ENCODE measurements at places on chromosomes 6 and 20.

- no peak for DNase-seq
Observed at GRCh38 chr20:64079273-64080012, at the start of gene RGS19. TSS of gene RGS19 (minus strand) at chr20:64079518. CDS start at chr20:64076886, 2,632 bp downstream.

DNA sequence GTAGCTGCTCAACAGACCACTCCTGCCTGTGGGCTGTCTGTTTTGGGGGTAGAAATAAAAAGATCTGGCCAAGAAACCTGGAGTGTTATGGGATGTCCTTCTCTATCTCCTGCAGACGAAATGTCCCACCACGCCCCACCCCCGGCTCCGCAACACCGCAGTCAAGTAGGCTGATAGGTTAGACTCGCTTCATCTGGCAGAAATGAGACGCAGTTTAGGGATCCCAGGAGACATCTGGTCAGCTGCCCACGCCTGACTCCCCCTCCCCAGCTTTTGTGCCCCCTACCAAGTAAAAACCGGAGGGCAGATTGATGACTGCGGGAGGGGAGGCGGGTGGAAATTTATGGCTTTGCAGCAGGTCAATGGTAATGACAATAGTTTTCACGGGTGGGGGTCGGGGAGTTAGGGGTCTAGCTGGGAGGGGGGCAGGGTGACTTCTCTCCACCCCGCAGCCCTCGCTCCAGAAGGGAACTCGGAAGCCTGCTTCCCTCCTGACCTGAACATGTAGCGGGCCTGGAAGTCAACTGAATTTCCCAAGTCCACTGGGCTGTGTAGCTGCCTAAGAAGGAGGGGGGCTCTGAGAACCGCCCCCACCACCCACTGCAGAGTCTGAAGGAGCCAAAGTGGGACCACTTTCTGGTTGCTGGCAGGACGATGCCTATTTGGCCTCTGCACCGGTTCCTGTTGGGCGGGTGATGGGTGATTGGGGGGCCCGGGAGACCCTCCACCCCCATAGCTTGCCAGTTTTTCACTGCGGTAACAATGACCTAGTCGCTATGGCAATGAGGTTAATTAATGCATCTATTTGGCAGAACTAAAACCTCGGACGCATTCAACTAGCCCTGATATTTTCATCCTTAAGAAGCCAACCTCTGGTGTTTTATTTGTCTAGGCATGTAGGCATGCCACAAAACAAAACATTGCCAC, 25.7 kb downstream of the PMEPA1 start:
- no peak for DNase-seq

DNA sequence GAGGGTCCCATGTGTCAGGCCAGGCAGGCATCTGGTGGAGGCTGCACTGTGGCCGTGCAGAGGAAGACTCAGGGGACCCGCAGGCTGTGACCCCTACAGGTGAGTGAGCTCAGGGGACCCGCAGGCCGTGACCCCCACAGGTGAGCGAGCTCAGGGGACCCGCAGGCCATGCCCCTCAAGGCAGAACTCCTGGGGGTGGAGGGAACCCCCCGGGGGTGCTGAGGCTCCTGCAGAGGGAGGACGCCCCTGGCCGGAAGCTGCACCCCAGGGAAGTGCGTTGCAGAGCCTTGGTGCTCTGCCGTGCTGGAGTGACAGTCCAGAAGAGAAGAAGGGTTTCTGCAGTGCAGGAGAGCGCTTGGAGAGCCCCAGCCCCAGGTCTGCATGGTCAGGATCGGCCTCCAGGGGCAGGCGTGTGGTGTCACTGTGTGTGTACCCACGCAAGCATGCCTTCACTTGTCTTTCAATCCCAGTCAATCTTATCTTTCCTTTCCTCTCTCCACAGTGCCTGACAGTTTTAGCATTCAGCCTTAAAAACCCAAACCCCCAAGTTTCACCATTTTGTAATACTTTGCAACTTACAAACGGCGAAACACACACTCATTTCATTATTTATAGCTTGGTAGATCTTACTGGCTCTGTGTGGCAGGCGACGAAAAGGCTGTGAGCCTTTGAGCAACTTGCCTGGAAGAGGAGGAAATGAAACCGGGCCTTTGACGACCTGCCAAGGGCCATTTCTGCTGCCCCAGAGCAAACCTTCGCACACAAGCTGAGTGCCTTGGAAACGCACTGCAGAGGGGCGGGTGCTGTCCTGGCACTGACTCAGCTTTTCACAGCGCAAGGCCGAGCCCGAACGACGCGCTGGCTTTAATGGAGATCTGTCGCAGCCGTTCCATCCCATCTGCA, 101.4 kb upstream of the AGPAT4 start:
- DNase-seq = peak; percentile 20

DNA sequence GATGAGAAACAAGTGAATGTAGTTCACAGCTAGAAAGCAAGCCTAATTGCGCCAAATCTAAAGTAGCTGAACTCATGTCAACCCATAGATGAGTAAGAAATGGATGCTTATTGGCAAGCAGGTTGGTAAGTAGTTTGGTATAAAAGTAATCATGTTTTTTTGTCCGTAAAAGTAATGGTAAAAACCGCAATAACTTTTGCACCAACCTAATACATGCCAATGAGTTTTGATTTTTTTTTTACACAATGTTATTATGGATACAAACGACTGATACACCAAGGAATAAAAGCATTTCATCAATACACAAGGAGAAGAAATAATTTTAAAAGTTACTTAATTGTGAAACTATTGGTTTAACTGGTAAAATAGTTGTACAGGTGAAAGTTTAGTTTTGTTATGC, 977.5 kb downstream of the EYS start:
- DNase-seq = no peak

GRCh38 chr6:52330470-52330869, 31.5 kb upstream of the PAQR8 start:
- peak; percentile 25 for DNase-seq

DNA sequence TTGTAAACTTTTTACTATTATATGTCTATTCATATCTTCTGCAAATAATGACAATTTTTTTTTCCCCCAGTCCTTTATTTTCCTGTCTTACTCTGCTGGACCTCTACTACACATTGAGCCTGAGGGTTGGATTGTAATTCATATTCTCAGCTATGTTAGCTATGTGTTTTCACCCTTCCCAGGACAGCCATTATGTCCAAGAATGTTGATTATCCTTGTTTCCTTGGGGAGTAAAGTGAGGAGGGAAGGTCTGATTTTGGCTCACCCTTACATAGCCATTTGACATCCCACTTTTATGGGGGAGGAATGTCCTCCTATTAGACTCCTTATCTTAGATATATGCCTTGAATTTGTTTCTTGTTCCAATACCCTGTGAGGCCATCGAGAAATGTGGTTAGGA, 17.6 kb upstream of the TBC1D32 start:
- no peak for DNase-seq

- DNase-seq = no peak
Observed at GRCh38 chr6:13315896-13316295, 12.4 kb downstream of the TBC1D7 start.

DNA sequence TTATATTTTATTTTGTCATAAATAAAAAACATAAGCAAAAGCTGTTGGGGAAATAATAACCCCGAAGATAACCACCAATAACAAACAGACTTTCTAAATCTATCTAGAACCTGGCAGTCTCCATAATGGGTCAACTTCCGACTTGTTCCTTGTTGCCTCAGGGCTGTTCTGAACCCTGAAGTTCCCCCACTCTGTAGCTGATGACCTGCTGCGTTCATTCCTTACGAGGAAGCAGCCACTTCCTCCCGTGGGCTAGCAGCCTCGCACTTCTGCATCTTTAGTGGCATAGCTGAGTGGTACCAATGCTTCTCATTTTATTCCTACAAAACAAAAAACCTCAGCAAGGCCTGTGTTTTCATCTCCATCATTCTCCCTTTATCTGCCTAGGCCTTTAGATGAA, 103.0 kb downstream of the PLEKHG1 start:
- DNase-seq = no peak

- peak; percentile 28 for DNase-seq
Observed at GRCh38 chr6:158654498-158654897, 4.6 kb downstream of the SYTL3 start.

DNA sequence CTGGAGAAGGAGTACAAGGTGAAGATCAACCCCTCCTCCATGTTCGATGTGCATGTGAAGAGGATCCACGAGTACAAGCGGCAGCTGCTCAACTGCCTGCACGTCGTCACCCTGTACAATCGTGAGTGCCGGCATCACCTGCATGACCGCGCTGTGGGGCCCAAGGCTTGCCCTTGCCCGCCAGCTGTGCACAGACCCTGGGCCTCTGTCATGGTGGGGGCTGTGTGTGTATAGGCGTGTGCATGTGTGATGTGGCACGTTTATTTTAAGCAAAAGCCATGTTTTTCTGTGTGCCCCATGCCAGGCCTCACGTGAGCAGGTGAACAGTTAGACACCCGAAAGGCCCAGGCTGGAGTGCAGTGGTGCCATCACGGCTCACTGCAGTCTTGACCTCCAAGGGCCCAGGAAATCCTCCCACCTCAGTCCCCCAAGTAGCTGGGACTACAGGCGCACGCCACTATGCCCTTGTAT, 36.3 kb downstream of the PYGB start:
- no peak for DNase-seq

DNA sequence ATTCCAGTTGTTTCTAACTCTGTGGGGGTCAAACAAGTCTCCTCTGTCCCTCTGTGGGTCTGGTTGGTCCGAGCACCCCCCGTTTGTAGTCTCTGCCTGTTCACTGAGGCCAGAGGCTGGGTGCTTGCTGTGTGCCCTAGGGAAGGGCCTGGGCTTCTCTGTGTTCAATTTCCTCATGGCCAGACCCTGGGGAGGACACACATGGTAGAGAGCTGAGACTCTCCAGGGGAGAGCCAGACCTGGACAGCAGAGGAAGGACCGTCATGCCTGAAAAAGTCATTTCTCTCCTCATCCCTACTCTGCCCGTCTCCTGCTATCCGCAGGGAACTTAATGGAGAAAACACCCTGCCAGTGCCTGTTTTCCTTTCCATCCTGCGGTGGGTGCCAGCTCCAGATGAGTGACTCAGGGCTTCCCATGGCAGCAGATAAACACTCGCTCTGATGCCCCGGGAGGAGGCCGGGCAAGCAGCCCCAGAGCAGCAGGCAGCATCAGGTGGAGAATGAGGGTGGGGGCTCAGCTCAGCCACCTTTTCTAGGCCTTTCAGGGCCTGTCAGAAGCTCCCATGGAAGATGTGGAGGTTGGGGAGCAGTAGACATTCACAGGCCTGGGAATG, 51.9 kb downstream of the SNAI1 start:
- no peak for DNase-seq

DNA sequence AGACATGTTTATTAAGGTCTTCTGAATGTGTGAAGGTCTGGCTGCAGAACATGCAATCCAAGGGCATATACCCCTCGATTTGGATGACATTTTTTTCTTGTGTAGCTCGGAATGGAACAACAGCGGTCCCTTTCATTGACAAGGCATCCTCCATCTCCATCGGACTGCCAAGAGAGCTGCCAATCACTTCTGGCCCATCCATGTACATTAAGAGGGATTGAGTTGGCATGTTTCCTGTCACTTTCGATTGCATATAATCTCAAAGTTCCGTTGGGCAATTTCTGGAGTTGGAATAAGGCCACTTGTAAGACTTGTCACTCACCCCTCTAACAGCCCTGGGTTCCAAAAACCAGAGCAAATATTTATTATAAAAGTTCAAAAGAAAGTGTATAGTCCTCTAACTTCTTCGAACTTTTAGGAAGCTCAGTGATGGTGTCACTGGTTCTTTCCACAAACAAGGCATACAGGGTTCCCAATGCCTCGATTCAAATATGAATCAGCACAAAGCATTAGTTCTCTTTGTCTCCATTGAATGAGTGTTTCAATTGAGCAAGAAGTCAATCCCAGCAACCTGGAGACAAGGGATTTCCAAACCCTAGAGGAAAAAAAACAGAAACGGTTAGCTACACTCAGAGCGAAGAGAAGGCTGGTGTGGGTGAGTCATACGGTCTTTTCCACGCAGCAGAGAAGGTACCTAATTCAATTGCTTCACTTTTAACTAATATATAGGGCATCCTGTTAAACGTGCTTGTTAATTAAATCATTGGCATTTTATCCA, 10.9 kb downstream of the ZNF217 start:
- DNase-seq = no peak

DNA sequence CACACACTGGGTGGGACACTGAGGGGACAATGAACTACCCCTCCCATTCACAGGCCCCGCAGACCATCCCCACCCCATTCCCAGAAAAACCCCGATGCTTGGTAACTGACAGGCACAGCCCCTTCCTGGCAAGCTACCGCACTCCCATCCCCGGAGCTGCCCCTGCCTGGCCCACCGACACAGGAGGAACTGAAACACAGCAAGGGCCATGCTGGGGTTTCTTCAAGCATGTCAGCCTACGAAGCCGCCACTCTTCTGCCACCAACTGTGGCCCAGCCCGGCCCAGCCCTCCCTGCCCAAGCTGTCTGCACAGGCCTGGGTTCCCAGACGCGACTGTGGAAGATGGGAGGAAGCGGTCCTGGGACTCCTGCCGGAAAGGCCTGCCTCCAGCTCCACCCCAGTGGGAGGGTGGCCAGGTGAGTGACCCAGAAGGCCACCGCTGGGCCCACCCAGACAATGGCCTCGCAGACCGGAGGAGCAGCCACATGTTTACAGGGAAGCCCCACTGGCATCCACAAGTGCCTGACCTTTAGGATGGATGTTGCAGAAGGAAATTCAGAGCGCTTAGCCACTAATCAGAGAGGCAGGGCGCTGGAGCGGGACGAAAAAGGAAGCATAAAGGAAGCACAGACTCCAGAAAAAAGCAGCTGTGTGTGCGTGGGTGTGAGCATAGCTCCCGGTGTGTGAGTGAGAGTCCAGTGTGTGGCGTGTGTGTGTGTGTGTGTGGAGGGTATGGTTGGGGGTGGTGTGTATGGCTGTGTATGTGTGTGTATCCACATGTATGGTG, 91.6 kb downstream of the PRND start:
- no peak for DNase-seq

DNA sequence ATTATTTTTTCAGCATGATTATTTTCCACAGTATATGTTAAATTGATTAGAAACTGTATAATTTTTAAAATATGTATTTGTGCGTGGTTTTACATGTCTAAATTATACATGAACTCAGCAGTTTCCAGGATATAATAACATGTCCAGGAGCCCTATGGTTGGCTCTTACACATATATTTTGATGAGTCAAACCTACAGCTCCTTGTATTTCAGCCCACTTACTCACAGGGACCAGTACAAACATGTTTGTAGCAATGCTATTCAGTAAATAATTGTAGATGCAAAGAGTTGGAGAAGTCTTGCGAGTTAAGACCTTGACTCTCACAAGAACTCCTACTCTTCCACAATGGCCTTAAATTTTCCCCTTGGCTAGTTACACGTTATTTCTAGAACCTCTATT, 107.2 kb upstream of the SASH1 start:
- no peak for DNase-seq

GRCh38 chr20:57473246-57474048, 51.5 kb downstream of the CTCFL start:
- DNase-seq = peak; percentile 82

DNA sequence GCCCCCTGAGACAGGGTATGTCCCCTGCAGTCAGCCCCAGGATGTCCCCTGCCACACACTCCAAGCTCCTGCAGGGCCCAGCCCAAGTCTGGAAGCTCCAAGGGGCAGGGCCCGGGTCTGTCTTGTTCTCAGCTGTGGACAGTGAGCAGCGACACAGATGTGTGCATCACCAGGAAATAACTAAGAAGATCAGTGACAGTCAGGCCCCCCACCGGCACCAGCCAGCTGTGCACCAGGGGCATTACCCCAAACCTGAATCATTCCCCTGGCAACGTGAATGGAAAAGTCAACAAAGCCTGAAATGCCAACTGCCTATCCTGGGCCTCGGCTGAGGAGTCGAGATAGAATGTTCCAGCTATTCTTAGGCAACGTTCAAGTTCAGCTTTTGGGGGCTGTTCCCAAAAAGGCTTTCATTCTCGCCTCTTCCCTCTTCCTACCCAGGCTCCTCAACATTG, 105.0 kb downstream of the PREX1 start:
- DNase-seq = peak; percentile 45

Data from DMS153 (cell line).